ENCODE measurements at places on chromosomes 3 and 15. TPM values are rescaled to one million over a fixed set of nuclear protein-coding genes. Genes with fewer than 3 reads are reported as not detected.

SLC2A2 gene
- total RNA-seq: not detected

CLDN11 gene
- 77.5 TPM for total RNA-seq

CLDN16 gene
- total RNA-seq: not detected

SEMA6D gene
- 1.5 TPM for total RNA-seq

KIF7 gene
- total RNA-seq: 0.64 TPM

BTLA gene
- total RNA-seq: not detected

DNA sequence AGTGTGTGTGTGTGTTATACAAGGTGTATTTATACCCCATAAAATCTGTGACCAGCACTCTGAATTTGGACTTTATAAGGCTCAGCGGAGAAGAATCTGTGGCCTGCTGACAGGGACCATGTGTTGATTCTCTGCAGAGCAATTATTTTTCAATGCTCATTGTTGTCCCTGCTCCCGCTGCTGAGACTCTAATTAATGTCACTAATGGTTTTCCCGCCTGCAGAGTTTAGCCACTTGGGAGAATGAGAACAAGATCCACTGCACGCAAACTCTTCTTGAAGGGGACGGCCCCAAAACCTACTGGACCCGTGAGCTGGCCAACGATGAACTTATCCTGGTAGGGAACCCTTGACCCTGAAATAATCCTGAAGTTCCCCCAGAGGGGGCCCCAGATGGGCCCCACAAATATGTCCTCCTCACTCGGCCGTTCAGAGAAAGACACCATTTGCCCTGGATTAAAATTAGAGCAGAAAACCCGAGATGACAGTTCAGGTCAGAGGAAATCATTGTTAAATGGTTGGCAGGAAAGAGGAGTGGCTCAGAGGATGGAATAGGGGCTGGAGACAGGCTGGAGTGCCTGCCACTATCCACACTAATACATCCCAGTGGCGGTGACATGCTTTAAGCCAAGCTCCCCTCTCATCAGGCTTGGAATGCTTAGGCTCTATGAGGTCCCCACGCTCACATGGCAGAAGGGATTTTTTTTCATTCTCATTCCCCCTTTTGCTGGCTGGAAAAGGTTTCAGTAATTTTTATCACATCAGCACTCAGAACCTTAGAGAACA is 3.3 kb downstream of the CRABP1 start:
- no peak for DNase-seq

- DNase-seq: no peak
Measured at GRCh38 chr3:122268257-122269024, 56.6 kb upstream of the CSTA start.

DNA sequence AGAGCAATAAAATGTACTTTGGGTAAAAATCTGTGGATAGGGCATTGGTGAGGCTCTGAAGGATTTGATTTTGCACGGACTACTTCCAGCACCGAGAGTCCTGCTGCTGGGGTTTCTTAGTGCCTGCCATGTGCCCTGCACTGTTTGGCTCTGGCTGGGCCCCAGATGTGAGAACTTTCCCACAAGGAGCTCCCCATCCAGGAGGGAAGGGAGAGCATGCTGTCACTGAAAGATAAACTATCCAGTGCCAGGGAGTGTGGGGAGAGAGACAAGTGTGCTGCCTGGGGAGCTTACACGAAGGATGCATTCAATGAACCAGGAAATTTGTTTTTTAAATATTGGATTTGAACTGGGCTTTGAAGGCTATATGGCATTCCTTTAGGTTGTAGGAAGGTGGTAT is 30.2 kb downstream of the LPP start:
- DNase-seq: no peak

GRCh38 chr3:16204751-16205150 is 30.3 kb downstream of the GALNT15 start:
- DNase-seq: no peak

DNA sequence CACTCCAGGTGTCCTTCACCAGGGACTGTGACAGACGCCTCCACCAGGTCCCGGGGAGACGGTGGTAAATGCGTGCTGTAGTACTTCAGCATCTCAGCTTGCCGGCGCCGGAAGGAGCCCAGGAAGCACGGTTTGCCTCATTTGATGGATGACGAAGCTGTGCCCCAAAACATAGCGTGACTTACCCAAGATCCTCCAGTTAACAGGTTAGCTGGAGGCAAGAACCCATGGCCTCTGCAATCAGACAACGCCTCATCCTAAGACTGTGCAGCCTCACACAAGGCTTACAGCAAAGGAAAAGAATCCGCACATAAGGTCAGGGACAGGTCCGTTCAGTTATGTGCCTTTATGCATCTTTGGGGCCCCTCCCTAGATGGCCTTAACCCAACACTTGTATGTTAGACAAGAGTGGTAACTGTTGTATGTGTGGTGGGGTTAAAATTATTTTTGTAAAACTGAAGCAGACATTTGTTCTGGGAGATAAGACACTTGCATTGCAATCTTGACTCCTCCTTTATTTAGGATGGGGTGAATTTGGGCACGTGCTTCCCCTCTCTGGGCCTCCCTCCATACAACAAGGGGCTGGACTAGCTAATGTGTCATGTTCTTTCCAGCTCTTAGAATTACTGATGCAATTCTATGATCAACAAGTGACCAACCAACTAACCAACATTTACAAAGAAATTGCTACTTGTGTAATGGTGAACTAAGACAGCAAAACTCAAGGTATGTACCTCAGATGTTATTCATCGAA is 39.4 kb downstream of the VGLL4 start:
- no peak for DNase-seq

DNA sequence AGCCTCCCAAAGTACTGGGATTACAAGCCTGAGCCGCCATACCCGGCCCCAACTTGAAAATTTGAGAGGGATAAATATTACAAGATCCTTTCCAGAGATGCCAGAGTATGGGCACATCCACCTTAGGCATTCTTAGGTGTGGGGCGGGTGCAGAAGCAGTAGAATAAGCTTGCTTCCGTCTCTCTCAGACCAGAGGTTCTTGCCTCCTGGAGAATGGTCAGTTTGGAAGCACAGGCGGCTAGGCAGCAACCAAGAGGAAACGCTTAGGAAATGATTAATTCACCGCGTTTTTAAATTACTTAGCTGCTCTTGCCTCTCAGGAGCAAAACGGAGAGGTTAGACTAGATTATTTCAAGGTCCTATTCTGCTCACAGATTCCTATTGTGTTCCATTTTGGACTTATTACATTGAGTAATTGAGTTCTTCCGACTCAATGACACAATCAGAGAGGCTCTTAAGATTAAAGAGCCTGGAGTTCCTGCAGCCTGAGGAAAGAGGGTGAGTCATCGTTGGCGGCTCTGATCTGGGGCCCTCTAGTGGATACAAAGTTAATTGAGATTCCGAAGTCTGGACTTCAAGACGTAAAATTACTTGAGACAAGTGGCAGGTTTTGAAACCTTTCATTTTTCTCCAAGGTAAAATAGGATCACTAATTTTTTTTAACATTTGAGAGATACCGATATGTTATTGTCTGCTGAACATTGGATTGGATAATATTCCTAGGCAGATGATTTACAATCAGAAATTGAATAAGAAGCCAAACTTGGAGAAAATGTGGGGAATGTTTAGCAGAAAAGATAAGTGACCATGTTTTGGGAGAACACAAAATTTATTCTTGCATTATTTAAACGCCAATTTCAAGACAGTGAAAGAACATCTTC is 5.8 kb upstream of the TOPAZ1 start:
- peak; percentile 9 for DNase-seq

- no peak for DNase-seq
Measured at GRCh38 chr15:29066838-29067237, 181.1 kb downstream of the APBA2 start.

- no peak for DNase-seq
Measured at GRCh38 chr3:2166552-2166951, 67.9 kb downstream of the CNTN4 start.

DNA sequence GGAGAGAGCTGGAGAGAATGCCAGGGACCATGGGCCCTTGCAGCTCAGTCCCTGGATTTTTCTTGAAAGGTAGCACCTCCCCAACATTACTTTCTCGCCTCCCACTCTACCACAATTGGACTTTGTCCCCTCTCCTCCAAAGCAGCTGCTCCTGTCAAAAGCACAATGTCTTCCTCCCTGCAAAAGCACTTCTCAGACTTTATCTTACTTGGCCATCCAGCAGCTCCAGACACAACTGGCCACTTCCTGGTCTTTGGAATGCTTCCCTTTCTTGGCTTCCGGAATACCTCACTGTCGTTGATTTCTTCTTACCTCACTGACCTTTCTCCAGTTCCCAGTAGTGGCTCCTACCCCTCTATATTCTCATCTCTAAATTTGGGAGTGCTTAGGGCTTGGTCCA is 134.6 kb upstream of the PROK2 start:
- no peak for DNase-seq

DNA sequence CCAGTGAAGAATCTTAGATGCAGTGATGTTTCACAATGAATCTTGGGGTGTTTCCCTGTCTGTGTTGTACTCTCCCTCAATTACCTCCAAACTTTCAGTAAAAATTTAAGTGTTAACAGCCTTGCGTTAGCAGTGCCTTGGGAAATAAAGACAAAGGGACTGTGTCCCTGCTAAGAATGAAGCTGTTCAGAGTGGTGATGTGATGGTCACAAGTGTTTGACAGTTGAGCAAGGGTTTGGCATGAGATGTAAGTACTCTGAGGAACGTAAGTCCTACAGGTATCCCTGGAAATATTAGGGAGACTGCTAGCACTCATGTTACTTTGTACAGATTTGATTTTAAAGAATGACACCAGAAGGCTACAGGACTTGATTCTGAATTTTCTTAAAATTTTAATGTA is 304.3 kb upstream of the DPH6 start:
- DNase-seq: no peak

DNA sequence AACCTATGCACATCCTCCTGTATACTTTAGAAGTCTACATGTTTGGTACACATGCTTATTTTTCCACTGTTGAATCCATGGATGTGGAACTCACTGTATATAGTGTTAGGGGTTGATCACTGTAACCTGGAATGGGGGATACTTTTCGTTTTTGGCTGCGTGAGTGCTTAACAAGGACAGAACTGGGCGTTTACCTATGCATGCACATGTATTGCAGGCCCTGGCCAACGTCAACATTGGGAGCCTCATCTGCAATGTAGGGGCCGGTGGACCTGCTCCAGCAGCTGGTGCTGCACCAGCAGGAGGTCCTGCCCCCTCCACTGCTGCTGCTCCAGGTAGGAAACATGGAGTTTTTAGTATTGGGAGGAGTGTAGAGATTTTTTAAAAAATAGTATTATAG is 2.3 kb downstream of the RPLP1 start:
- DNase-seq: no peak

GRCh38 chr3:1200371-1200770 is 107.5 kb downstream of the CNTN6 start:
- DNase-seq: no peak

DNA sequence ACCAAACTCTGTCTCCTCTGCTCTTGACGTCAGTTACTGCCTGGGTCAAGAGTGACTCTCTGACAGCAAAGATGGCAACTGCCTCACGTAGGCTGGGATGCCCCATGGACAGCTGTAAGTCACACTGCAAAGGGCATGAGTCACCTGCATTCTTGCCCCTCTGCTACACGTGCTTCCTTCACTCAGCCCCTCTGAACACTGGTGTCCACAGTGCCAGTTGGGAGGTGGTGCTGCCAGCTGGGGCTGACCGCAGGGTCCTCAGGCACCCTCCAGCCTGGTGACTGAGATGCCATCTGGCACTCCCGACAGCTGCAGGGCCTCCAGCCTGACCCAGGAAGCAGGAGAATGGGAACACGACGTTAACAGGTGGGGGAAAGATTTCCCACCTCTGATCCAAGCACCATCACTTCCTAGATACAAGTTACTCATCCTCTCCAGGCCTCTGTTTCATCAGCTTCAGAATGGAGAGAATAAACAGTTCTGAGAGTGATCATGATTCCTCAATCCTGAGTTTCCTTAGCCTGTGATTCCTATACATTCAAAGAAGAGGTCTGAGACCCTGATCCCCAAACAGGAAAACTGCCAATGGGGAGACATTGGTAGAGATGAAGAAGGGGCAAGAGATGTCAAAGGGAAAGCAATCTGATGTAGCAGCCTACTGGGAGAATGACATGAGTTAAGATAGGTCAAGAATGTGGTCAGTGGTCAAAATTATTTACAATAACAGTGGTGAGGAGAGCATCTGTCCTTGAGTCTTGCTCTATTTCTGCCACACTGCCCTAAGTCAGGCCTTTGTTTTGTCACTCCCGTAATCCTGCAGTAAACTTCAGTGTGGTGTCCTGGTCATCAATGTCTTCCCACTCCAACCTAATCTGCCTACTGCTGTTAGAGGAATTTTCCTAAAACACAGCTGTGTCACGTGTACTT is 86.1 kb upstream of the BCL6 start:
- DNase-seq: no peak

DNA sequence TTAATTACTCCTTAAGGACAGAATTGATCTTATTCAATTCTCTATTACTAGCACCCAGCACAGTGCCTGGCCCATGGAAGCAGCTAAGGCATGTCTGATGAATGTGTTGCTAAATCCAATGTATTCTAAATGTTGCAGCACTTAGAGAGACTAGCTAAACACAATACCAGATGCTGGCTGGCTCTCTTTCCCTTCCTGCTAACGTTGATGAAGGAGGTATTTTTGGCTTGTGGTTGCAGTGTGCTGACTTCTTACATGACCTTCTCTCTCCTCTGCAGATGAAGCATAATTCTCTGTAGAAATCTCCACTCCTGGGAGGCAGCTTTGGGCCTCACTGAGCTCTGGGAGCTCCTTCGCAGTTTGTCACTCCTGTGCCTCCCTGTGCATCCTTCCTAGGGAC is 183.6 kb downstream of the PEX5L start:
- DNase-seq: no peak

- DNase-seq: no peak
Measured at GRCh38 chr3:13539292-13539638, 9.7 kb upstream of the FBLN2 start.

DNA sequence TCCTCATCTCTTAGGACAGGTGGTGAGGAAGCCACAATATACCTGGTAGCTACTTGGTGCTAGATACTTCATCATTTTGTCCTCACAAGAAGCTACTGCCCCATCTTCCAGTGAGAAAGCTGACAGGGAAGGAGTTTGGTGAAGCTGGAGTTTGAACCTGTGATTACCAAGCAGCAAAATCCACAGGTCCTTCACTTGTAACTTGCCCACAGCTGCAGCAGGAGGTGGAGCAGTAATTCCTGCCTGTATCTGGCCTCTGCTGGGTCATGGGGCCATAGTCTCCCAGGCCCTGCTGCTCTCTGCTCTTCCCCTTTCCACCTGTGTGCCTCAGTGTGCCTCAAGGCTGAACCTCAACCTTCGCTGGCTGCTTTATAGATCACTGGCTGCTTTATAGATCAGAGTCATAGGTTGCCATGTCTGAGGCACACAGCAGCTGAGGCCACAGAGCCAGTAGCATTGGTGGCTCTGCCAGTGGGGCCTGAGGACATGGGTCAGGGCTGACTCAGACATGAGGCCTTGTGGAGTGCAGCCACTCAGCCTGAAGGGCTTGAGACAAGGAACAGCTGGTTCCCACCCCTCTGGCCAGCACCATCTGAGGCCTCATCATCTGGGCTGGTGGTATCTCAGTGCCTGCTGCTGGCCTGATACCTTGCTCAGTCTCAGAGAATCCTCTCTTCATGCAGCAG is 11.1 kb upstream of the CHRNB4 start:
- no peak for DNase-seq

GRCh38 chr3:136070953-136071949 is 105.7 kb downstream of the PPP2R3A start:
- DNase-seq: peak; percentile 23
